ENCODE measurements at places on chromosomes 6 and 20.

DNA sequence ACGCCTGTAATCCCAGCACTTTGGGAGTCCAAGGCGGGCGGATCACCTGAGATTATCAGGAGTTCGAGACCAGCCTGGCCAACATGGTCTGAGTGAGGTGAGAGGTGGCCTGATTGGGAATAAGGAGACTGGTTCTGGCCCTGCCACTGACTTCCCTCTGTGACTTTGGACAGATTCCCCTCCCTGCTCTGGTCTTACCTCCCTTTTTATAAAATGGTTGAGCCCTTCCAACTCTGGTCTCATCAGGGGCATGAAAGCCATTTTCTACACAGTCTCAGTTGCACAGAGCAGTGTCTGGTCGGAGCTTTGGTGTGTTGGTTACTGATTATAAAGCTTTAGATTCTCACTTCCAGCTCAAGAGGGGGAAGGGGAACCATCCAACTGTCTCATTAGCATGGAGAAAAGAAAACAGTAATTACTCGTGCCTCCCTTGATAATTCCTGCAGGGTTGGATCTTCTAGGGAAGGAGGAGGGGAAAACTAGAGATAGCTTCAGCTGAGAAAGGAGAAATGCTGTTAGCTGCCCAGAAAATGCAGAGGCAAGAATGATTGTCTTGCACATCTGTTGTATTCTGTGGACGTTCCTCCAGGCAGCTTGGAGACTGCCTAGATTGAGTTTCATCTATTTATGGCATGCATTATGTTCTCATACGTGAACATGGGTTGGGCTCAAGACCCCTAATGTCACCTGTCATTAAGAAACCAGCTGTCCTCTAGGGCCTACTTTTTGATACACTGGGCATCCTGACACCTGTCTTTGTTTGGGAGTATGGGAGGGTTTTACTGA lies 30.4 kb downstream of the RALY start:
- DNase-seq, result no peak

GRCh38 chr6:79608334-79609224 lies 22.6 kb upstream of the SH3BGRL2 start:
- no peak for DNase-seq

GRCh38 chr6:20098267-20098876 lies 113.9 kb downstream of the MBOAT1 start:
- no peak for DNase-seq

- no peak for DNase-seq
These were observed 32.8 kb downstream of the HS3ST5 start for GRCh38 chr6:114310053-114310452.

DNA sequence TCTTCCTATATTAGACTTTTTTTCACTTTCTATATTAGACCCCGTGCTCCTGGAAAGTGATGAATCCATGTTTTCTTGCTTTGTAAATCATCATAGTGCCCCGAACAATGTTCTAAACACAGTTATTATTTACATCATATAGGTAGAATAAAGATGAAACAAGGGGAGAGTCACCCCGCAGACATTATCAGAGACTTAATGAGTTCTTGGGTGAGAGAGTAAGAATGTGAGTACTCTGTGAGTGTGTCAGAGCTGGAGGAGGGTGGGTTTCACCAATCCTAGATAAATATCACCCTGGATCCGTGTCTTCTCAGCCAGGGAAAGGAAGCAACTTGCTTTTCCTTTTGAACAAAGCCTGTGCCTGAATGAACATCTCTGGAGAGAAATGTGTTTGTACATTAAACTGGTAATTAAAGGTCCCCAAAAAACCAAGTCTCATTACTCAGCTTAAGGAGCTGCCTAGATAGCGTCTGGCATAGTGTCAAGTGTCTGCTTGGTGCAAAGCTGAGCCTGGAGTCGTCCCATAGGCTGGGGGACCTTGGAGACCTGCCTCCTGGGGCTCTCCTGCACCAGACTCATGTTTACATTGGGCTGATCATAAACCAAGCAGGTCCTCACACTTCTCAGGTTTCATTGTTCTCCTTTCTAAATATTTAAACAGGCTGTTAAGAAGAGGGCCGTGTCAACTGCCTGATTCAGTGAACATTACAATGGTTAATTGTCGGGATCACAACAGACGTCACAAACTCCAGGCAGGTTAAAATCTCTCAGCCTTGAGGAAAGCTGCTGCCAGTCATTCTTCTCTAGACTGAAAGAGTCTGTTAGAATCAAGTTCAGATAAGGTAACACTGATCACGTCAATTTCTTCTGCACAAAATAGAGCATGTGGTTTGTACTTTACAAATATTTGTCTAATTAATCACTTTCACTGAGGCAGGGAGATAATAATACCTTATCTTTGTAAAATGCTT lies 179.7 kb upstream of the MYLIP start:
- no peak for DNase-seq

- no peak for DNase-seq
These were observed 1177.9 kb downstream of the GRIK2 start for GRCh38 chr6:102571236-102571908.

DNA sequence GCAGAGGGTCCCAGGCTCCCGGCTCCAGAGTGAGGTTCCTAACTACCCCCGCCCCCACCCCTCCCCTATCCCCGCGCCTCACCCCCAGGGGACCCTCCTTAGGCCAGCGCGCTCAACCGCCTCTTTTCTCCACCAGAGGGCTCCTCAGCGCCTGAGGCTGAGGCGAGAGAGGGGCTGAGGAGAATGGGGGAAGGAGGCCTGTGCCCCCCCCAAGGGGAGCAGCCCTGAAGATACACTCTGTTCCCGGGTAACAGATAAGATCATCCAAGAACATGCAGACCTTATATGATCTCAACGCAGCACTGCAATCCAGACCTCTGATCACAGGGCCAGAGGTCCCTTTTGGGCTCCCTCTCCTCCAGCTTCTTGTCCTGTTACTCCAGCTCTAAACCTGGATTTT lies 43.3 kb upstream of the MRPS10 start:
- no peak for DNase-seq

- no peak for DNase-seq
These were observed 61.2 kb upstream of the SIRPA start for GRCh38 chr20:1833728-1834726.

GRCh38 chr6:136750696-136751521 lies 41.4 kb downstream of the MAP3K5 start:
- no peak for DNase-seq

DNA sequence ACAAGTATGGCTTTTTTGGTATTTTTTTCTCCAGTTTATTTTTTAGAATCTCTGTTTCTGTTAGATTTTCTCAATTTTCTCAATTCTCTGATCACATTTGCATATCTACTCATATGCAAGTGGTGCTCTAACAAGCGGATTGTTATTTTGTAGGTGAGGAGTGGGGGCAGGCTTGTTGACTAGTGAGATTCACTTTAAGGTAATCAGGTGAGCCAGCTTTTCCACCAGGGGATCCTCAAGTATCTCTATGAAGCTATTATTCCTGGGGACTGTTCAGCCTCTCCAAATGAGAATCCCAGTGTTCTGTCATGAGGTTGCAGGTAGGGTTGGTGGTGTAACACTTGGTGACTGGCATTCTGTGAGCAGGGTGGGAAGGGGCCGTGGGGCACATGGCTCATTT lies 274.3 kb upstream of the FERMT1 start:
- DNase-seq, result no peak

Data from activated effector memory CD4-positive, alpha-beta T cell treated with Interleukin-2 at 50 U/mL for 16 hours (primary cell).